ENCODE measurements at places on chromosomes 2 and 18. TPM values are rescaled to one million over a fixed set of nuclear protein-coding genes. Genes with fewer than 3 reads are reported as not detected.
A peak's percentile ranks its signal among the peaks of the same experiment; 100 is the strongest.

GRCh38 chr18:7572822-7573221 is 5.7 kb downstream of the PTPRM start:
- H3K4me3 ChIP-seq: no peak overlapping the region
- DNase-seq: no peak
- H3K4me1 ChIP-seq: no peaks in the 10 kb centered on the region
- H3K36me3 ChIP-seq: no peaks in the 10 kb centered on the region
- no peaks in the 10 kb centered on the region for H3K27me3 ChIP-seq

- H3K27me3 ChIP-seq: no peaks in the 10 kb centered on the region
- DNase-seq: peak; percentile 70
- H3K4me1 ChIP-seq: no peaks in the 10 kb centered on the region
- H3K36me3 ChIP-seq: no peaks in the 10 kb centered on the region
These were observed 419.0 kb downstream of the NBAS start for GRCh38 chr2:15142069-15142689.

Gene SLC4A3
- not detected for total RNA-seq

Gene GALNT14
- 19.2 TPM for total RNA-seq

Gene ANKRD44
- 215 TPM for total RNA-seq

Gene LYG1
- total RNA-seq: 3.8 TPM
